SK-MEL-5 (cell line): ENCODE measurements at places on chromosomes 2 and 18. TPM values are rescaled to one million over a fixed set of nuclear protein-coding genes. Genes with fewer than 3 reads are reported as not detected.

GRCh38 chr2:120424274-120424796 lies 78.4 kb downstream of the INHBB start:
- no peak for DNase-seq

Gene SLC16A14
- total RNA-seq: not detected in 2 replicates

Gene CD8B
- total RNA-seq: not detected in 2 replicates

GRCh38 chr2:9331704-9332103 lies 91.6 kb downstream of the ITGB1BP1 start:
- no peak for DNase-seq

Gene CD226
- total RNA-seq: 0.50 and 0.77 TPM in 2 replicates

DNA sequence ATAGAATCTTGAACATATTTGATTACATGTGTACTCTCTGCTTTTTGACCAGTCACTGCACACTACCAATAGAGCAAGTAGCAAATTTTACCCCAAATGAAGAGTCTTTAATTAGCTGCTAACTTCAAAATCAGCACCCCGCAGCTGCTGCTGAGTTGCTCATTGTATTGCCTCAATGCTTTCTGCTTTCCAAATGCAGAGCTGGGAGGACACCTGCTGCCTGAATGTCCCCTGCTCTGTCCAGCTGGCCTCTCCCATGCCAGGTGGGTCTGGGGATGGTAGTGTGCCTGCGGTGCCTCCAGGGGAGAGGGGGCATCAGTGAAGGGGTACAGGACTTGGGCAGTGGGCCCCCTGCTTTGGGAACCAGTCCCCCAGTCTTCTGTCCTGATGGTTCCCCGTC lies 184.8 kb downstream of the PRKCE start:
- no peak for DNase-seq

DNA sequence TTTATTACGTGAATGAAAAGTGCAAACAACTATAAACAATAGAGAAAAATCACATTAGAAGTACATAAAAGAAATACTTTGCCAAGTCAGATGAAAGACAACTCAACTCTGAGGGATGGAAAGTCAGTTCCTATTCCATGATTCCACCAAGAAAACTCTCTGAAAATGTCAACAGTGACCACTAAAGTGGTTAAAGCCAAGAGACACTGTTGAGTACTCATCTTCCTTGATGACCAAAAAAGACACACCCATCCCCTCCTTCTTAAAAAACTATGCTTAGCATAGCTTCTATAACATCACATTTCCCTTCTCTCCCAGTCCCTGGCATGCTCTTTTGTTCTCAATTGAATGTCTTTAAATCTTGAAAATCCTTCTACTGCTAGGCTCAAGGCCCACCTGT lies 160.0 kb downstream of the TCF4 start:
- DNase-seq: no peak

Gene ALK
- 3.7 and 4.8 TPM in 2 replicates for total RNA-seq

Gene UGT1A10
- total RNA-seq: not detected in 2 replicates

DNA sequence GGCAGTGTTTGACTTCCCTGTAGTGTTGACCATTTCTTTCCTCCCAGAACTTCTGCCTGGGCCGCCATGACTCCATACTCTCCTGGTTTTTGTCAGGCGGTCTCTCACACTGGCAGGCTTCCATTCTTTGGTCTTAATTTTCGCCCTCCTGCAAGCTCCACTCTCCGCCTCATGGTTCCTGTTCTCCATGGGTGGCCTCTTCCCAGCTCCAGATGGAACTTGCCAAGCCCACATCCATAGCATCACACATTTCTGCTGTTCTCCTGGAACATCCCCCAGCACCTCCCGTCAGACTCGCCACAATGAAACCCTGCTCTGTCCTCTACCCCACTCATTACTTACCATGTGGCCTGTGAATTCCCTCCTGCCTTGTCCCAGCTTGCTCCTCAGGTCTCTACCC lies 896 bp upstream of the AFF3 start:
- DNase-seq: no peak

Gene SPATA3
- total RNA-seq: not detected in 2 replicates

DNA sequence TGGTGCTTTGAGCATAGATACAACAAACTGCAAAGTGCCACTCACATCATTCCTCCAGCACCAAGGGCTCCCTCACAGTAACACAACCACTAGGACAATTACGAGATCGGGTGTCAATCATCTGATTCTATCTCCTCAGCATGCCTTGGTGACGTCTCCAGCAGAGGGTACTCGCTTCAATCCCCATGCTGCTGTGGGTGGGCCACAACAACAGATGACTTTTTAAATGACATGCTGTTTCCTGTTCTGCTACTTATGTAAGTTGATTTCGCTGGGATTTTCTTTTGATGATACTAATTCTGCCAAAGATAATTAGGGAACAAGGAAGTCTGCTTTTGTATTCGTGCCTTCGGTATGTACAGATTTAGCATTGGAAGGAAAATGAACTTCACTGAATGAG lies 1113.0 kb downstream of the BCL11A start:
- no peak for DNase-seq

GRCh38 chr18:78146136-78147085 lies 833.2 kb upstream of the SALL3 start:
- no peak for DNase-seq

DNA sequence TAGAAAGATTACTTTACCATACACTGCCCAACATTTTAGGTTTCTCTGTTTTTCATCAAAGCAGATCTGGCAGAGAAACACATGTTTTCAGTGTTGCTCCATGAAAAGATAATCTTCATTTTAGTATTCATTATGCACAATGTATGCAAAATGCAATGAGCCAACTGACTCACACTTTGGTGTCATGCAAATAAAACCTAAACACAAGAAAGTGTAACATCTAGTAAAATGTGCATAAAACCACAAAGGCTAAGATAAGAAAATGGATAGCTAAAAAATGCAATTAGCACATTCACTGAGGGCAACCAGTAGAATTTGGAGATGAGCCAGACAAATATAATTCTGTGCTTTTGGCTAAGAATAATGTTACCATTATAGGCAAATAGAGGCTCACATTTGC lies 203.5 kb upstream of the UBE2E3 start:
- DNase-seq: no peak
